Anterior cingulate cortex (tissue), 58 donors: ENCODE measurements at places on chromosomes 4 and X.

GRCh38 chr4:100907465-100908454 is 389.9 kb upstream of the EMCN start:
- no peak for DNase-seq

- no peak for DNase-seq
These were observed 12.7 kb downstream of the PGK1 start for GRCh38 chrX:78116766-78117165.

- no peak for DNase-seq
These were observed 716 bp downstream of the FHIP1A start for GRCh38 chr4:151409470-151410313.

- DNase-seq = peak; percentile 1
These were observed 1.8 kb upstream of the GABRQ start for GRCh38 chrX:152635941-152636340.

GRCh38 chr4:1345903-1346780 is 866 bp upstream of the UVSSA start:
- DNase-seq = peak; percentile 58

GRCh38 chr4:176709417-176709816 is 83.3 kb downstream of the VEGFC start:
- no peak for DNase-seq

GRCh38 chrX:41406201-41406600 is 40.9 kb upstream of the NYX start:
- DNase-seq = no peak

- no peak for DNase-seq
These were observed 40.8 kb downstream of the CLCN4 start for GRCh38 chrX:10197279-10198210.

- DNase-seq = no peak
These were observed 333.7 kb upstream of the KLF3 start for GRCh38 chr4:38330321-38330720.

GRCh38 chrX:145609951-145610511 is 207.6 kb upstream of the SLITRK2 start:
- no peak for DNase-seq

DNA sequence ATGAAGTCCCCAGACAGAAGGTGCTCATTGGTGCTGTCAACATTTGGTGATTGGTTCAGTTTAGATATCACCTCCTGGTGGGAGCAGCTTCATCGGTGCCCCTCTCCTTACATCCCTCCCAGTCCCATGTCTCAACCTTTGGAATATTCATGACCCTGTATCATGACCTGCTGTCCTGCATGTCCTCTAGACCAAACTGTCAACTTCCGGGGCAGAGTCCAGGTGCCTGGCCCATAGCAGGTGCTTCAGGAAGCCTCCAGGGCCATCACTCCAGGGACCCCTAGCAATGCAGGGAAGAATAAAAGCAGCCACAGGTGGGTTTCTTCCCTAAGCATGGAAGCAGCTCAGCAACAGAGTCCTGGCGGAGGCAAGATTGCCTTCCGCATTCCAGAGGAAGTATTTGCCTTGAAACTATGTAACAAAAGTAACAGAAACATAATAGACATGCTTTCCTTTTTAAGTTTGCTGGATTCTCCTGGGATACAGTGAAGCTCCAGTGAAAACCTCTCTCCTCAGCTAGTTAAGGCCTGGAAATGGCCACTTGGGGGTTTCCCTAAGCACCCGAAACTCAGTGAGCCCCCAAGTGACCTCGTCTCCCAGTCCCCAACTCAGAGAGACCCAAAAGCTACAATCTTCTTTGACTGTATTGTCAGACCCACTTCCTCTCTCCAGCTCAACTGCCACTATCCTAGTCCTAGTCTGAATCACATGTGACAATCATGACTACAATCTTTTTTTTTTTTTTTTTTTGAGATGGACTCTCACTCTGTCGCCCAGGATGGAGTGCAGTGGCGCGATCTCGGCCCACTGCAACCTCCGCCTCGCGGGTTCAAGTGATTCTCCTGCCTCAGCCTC is 1.3 kb upstream of the ATP6AP1 start:
- DNase-seq = no peak

DNA sequence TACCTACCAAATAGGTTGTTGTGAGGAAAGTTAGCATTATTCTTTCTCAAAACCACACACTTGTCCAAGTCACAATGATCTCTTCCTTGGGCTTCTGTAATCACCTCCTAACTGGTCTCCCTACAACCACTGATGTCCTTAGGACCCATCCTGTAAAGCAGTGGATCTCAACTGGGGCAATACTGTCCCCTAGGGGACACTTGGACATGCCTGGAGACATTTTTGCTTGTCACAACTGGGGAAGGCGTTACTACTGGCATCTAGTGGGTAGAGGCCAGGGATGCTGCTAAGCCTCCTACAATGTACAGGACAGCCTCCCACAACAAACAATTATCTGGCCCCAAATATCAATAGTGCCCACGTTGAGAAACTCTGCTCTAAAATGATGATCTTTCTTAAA is 118.7 kb upstream of the AP1S2 start:
- no peak for DNase-seq

GRCh38 chr4:23736466-23736865 is 153.4 kb downstream of the PPARGC1A start:
- no peak for DNase-seq

- no peak for DNase-seq
These were observed 11.2 kb upstream of the TAB3 start for GRCh38 chrX:30900227-30900626.

DNA sequence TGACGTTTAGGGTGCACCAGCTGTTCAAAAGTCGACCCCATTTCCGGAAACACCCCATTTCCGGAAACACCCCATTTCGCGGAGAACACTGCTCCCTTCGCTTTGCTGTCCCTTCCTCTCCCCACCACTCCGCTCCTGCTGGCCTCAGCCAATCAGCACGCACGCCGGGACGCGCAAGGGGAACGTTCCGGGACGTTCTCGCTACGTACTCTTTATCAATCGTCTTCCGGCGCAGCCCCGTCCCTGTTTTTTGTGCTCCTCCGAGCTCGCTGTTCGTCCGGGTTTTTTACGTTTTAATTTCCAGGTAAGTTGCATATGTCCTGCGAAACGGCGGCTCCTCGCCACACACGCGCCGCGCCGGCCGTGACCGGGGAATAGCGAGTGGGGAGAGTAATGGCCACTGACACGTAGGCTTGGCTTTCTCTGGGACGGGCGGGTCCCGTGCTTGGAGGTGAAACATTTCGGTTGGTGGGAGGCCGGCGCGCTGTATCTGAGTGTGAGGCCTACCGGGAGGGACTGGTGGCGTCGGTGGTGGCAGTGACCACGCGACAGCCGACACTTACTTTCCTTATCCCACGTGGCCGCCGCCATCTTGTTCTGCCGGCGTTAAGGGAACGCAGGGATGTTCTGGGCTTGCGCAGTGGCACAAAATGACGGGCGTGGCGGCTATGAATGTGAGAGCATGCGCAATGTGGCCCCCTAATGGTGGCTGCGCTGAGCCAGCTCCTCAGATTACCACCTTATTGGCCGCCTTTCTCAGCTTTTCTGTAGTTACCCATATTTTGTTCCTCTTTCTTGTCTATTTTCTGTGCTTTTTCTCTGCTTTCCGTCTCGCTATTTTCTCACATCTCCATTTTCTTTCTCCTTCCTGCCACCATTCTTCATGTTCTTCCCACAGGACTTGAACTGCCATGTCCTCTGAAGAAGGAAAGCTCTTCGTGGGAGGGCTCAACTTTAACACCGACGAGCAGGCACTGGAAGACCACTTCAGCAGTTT is at the start of gene RBM3:
RBM3 (plus strand) TSS at position 215 of the 997 bp plus-strand sequence; CDS start at position 912, 697 bp downstream.
- peak; percentile 84 for DNase-seq

GRCh38 chrX:52261463-52262194 is 76.9 kb downstream of the MAGED4 start:
- DNase-seq = peak; percentile 89

DNA sequence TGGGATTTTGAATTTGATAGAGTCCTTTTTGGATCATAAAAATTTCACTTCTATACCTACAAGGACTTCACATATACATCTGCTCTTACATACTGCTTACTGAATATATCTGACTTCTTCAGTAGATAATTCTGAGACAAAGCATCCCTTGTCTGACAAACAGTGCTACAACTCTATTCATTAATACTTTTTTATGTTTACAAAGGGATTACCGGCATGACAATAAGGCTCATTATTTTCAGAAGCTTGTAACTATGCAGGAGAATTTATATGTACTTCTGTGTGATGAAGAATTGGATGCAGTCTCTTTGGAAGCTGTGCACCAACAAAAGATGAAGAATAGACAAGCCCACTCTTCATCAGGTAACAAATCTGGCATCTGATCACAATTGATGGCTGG is 1070.3 kb downstream of the STIM2 start:
- DNase-seq = no peak

DNA sequence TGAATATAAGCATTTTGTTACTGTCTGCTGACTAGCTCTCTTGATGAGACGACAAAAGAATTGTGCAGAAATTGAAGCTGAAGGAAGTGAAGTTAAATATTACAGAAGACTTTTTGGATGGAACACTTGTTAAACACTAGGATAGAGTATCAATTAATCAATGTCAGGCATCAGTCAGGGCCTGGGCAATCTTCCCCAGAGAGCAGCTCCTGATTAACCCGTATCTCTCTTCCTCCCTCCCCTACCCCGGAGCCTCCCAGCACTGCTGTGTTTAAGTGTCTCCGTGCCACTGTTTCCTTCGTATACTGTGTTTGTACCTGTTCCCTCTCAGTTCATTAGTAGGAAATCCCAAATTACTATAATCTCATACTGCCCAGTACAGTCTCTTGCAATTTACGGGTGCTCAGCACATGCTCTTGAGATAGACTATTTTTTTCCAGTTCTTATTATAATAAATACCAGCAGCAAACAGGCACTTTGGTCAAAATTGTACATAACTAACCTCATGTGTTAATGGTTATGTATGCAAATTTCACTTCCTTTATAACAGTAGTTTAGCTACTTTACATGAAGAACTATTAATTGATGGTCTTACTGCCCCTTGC is 765.7 kb upstream of the FTHL17 start:
- no peak for DNase-seq

GRCh38 chr4:17447675-17448298 is 64.1 kb downstream of the QDPR start:
- peak; percentile 9 for DNase-seq

DNA sequence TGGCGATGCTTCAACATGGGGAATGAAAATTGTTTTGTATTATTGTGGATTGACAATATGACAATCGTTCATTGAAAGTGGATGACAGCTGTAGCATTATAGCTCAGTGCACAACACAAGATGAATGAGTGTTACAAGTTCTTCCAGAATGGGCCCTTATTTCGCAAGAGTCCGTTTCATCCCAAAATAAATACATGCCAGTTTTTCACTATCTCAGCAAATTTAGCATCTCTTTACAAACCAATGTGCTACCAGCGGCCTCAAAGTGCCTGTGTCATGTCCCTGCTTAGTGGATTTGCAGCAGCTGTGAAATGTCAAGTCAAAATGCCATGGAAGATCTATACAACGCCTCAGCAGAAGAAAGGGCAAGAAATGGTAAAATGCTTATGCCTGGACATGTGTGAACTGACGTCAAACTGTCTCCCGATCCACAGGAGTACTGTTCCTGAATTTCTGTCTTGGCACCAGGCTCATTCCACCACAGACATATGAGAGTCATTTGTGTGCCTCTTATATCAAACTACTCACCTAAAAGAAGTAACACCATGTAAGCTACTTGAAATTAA is 109.6 kb downstream of the MAML3 start:
- no peak for DNase-seq

GRCh38 chr4:74623041-74623440 is 171.3 kb downstream of the BTC start:
- DNase-seq = no peak

- DNase-seq = no peak
These were observed 76.5 kb downstream of the CENPC start for GRCh38 chr4:67468830-67469229.

DNA sequence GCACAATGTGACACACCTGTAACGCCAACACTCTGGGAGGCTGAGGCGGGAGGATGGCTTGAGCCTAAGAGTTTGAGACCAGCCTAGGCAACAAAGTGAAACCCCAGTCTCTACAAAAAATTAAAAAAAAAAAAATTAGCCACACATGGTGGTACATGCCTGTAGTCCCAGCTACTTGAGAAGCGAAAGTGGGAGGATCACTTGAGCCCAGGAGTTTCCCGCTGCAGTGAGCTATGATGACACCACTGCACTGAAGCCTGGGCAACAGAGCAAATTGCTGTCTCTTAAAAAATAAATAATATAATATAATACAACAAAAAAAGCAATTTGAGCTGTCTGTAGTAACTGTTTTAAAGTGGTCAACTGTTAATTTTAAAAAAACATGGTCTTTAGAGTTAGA is 13.2 kb downstream of the SPOCK3 start:
- no peak for DNase-seq

DNA sequence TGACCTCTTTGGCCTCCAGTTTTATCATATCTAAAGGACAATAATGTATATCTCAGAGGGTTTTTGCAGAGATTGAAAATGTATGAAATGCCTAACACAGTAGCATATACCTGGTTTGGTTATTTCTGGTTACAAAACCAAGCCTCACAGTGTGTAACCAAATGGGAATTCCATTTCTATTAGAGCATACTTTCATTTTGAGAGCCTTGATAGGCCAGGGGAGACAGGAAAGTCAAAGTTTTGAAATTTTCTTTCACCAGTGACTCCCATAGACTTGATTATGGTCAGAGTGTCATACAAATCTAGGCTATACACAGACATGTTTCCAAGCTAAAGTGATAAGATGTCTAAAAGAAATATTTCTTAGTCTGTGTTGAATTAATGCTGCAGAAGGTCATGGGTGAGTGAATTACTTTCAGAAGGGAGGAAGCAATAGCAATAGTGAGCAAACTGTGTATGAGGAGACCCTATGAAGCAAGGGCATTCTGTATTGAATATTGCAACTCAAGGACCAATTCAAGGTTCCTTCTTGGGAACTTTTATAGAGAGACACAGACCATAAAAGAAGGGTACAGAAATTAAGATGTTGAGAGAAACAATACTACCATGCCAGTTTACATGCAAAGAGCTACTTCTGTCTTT is 151.1 kb downstream of the PDE5A start:
- DNase-seq = no peak

DNA sequence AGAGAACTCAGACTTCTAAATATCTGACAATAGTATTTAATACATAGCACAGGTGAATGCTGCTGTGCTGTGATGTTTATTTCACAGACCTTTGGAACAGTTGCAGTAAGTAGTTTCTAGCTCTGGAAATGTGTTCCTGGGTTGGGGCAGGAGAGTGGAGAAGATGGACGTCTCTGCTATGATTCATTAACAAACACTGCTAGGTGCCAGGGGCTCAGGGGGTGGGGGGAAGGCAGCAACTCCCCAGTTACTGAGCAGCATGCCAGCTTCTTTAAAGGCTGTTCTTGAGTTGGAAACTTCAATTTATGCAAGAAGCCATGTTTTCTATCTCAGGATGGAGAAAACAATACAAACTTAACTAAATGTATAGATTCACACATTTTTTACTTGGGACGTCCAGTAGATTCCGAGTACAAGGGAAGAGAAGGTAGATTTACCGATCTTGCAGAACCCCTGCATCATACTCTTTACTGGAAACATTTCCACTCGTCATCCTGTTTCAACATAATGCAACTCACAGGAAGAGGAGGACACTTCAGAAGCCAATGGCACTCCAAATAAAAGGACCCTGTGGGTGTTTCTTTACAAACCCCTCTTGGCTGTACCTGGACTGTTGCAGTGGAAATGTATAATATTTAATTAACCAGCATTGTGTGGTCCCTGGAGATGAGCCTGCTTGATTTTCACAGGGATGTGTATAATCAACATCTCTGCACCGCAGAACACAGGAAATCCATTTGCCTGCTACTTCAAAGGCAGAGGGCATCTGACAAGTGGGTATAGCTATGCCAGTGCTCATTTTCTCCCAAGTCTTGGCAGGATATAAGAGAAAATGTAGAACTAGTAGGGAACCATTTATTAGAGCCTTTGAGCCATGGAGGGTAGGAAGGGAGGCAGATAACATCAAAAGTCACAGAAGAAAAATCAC is 171.4 kb downstream of the SH3KBP1 start:
- no peak for DNase-seq

GRCh38 chrX:54043541-54044125 is 640 bp downstream of the PHF8 start:
- DNase-seq = no peak
